Ovary (tissue), 10 donors: ENCODE measurements at places on chromosomes 7 and 10. TPM values are rescaled to one million over a fixed set of nuclear protein-coding genes. Genes with fewer than 3 reads are reported as not detected.

- H3K27me3 ChIP-seq: no peaks in the 10 kb centered on the region
- H3K4me3 ChIP-seq: no peak overlapping the region
- no peak for DNase-seq
Measured at GRCh38 chr10:112839928-112840654, 110.0 kb upstream of the TCF7L2 start.

- no peak overlapping the region for H3K4me3 ChIP-seq
- no peaks in the 10 kb centered on the region for H3K36me3 ChIP-seq
- no peak overlapping the region for H3K27ac ChIP-seq
- H3K4me1 ChIP-seq: peaks cover 5% of the 10 kb centered on the region
Measured at GRCh38 chr10:119456435-119456810, 86.1 kb downstream of the RGS10 start.

The GPR15LG gene
- not detected for total RNA-seq

DNA sequence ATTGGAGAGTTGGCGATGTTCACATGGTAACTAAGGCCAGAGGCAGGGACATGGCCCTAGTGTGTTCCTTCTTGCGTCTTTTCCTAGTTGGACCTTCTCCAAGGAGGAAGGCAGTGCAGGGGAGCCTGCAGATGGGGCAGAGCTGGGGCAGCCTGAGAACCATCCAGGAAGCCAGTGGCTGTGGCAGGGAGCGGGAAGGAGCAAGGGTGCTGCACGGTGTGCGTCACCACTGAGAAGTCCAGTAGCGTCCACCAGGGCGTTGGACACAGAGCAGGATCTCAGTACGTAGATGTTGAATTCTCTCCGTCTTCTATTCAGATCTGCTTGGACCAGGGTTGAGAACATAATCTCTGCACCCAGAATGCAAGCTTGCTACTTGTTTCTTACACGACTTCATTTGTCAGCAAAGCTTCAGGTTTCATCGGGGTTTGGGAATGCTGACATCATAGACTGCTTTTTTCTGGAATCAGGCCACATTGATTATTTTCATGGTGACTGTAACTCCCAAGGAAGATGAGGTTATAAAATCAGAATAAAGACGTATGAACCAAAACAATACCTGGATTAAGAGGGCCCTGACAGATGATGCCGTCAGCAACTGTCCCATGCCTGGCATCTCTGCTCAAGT lies 130.3 kb downstream of the HECW1 start:
- no peak overlapping the region for H3K27ac ChIP-seq
- DNase-seq: no peak
- H3K4me3 ChIP-seq: no peak overlapping the region
- H3K36me3 ChIP-seq: no peaks in the 10 kb centered on the region

DNA sequence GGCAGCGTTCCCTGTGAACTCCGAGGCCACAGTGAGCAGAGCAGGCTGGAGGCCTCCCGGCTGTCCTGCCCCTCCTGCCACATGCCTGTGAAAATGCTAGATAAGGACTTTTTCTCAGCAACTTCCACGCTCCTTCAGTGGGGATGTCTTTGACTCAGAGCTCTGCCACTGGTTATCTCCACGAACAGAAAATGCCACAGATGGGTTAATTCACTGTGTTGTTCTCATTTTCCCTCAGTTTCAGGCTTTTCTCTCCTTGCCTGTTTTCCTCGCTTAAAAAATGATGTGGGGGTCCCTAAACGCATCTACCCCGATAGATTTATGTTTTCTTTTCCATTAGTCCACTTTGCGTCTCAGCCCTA lies 51.3 kb downstream of the IKZF1 start:
- DNase-seq: no peak
- no peaks in the 10 kb centered on the region for H3K27me3 ChIP-seq
- H3K4me3 ChIP-seq: no peak overlapping the region
